H1 (cell line): ENCODE measurements at places on chromosomes 12 and 14.

GRCh38 chr12:42360747-42361403 is 34.9 kb downstream of the PPHLN1 start:
- H3K36me3 ChIP-seq = peaks cover 8% of the 10 kb centered on the region; the same call in 1 of the 2 replicates
- no peak overlapping the region for H3K27ac ChIP-seq
- no peaks in the 10 kb centered on the region for H3K27me3 ChIP-seq
- no peak overlapping the region for H3K4me3 ChIP-seq

GRCh38 chr12:70551731-70552130 is 85.5 kb downstream of the PTPRB start:
- H3K27me3 ChIP-seq = no peaks in the 10 kb centered on the region
- H3K4me1 ChIP-seq = peaks cover 2% of the 10 kb centered on the region

GRCh38 chr14:84894254-84894653 is 635.7 kb upstream of the FLRT2 start:
- no peak overlapping the region for H3K27ac ChIP-seq
- no peaks in the 10 kb centered on the region for H3K4me1 ChIP-seq
- DNase-seq = no peak
- H3K4me3 ChIP-seq = no peak overlapping the region

GRCh38 chr12:48686615-48687334 is 4.7 kb upstream of the KANSL2 start:
- no peaks in the 10 kb centered on the region for H3K4me1 ChIP-seq
- DNase-seq = no peak

GRCh38 chr12:130813949-130814348 is 25.1 kb downstream of the STX2 start:
- H3K4me1 ChIP-seq = peaks cover 22% of the 10 kb centered on the region
- H3K27ac ChIP-seq = no peak overlapping the region; the same call in 1 of the 2 replicates
- H3K4me3 ChIP-seq = no peak overlapping the region
- no peaks in the 10 kb centered on the region; the same call in 1 of the 2 replicates for H3K36me3 ChIP-seq

- H3K27me3 ChIP-seq = no peaks in the 10 kb centered on the region
- H3K36me3 ChIP-seq = no peaks in the 10 kb centered on the region
- DNase-seq = no peak
Observed at GRCh38 chr12:40336573-40337199, 111.9 kb downstream of the LRRK2 start.

DNA sequence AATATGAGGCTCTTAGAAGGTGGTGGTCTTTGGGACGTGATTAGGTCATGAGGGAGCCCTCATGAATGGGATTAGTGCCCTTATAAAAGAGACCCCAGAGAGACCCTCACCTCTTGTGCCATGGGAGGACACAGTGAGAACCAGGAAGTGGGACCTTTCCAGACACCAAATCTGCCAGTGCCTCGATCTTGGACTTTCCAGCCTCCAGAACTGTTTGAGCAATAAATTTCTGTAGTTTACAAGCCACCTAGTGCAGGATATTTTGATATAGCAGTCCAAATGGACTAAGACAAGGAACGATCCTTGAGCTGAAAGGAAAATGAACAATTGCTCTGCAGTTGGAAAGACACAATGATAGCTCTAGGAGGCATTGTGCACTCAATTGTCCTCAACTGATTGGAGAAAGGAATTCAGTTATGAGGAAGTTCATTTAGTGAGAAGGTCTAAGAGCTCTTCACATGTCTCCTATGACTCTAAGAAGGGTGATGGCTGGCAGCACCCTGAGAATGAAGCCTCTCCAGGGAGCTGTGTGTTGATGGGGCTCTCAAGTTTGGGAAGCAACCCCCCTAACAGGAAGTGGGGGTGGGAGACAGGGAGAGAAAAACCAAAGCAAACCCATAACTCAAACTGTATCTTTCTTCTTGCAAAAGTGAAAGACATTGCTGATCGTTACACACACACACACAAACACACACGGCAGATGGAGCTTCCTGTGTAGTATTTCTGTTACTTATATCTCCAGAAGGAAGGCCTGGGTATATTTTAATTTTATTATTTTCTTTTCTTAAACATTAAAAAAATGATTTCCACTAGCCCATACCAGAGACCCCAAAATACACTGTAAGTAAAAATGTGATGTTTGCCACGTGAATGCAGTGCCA is 21.0 kb downstream of the CHST11 start:
- H3K36me3 ChIP-seq = no peaks in the 10 kb centered on the region
- no peaks in the 10 kb centered on the region for H3K27me3 ChIP-seq
- no peak for DNase-seq
- H3K4me1 ChIP-seq = no peaks in the 10 kb centered on the region; the same call in 1 of the 2 replicates
- no peak overlapping the region for H3K4me3 ChIP-seq
- H3K27ac ChIP-seq = no peak overlapping the region

DNA sequence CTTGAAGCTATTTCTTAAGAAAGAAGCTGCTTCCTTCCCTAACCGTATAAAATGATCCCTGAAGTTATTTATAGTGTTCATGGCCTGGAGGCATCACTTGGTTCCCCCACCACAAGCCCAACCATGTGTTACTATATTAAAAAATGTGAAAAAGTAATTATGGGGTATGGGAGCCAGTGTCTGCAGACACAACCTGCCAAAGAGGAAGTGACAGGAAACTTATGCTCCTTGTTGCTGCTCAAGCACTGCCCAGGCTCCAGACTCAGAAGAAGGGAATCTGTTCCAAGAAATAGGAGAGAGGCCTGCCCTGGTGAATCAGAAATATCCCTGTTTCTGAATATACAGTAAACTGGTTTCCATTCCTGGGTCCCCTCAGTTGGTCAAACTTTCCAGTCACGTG is 217.2 kb upstream of the BMP4 start:
- no peaks in the 10 kb centered on the region for H3K4me1 ChIP-seq
- no peak for DNase-seq
- H3K27me3 ChIP-seq = no peaks in the 10 kb centered on the region

DNA sequence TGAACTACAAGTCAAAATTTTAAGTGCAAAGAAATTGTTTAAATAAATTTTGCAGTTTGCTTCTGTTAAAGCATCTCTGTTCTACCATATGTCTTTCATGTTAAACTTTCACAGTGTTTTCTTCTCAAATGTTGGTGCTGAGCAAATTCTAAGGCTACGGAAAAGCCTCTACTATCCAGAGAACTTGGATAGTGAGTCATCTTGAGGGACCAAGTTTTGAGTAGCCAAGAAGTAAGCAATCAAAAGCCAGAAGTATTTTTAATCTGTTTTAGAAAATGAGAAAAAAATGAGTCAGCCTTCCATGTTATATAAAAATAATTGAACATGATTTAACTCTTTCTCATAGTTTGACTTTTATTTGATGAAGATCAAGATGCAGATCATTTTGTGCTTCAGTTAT is 3.3 kb downstream of the BRMS1L start:
- H3K27ac ChIP-seq = no peak overlapping the region
- H3K27me3 ChIP-seq = no peaks in the 10 kb centered on the region
- H3K36me3 ChIP-seq = peaks cover 13% of the 10 kb centered on the region; the same call in 1 of the 2 replicates

GRCh38 chr14:35340616-35341453 is 48.7 kb downstream of the PSMA6 start:
- H3K4me3 ChIP-seq = no peak overlapping the region
- DNase-seq = no peak
- no peaks in the 10 kb centered on the region for H3K27me3 ChIP-seq

GRCh38 chr14:93525696-93526451 is 95.1 kb downstream of the UNC79 start:
- H3K4me3 ChIP-seq = no peak overlapping the region
- no peak overlapping the region for H3K27ac ChIP-seq
- no peaks in the 10 kb centered on the region for H3K27me3 ChIP-seq
- H3K4me1 ChIP-seq = no peaks in the 10 kb centered on the region
- no peaks in the 10 kb centered on the region for H3K36me3 ChIP-seq
- no peak for DNase-seq

- no peak for DNase-seq
- no peaks in the 10 kb centered on the region for H3K27me3 ChIP-seq
- no peaks in the 10 kb centered on the region for H3K36me3 ChIP-seq
- no peak overlapping the region for H3K27ac ChIP-seq
- no peaks in the 10 kb centered on the region for H3K4me1 ChIP-seq
Observed at GRCh38 chr14:82694820-82695219, 1161.2 kb upstream of the SEL1L start.
